ENCODE measurements at places on chromosomes 16 and 17.

- DNase-seq = no peak
Observed at GRCh38 chr17:63688396-63689020, 11.4 kb downstream of the LIMD2 start.

DNA sequence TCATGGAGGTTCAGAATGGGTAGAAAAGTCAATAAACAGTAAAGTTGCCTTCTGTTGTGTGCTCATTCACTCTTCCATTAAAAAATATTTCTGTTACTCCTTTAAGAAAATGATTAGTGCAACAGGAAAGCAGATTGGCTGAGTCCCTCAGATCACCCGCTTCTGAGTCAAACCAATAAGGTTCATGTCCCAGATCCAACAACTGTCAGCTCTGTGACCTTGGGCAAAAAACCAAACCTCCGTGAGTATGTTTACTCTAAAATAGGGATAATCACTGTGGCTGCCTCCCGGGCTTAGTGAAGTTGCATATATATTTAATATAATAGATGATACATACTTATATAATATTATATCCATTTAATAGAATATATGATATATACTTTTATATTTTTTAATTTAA lies 698.5 kb upstream of the RBFOX1 start:
- no peak for DNase-seq

DNA sequence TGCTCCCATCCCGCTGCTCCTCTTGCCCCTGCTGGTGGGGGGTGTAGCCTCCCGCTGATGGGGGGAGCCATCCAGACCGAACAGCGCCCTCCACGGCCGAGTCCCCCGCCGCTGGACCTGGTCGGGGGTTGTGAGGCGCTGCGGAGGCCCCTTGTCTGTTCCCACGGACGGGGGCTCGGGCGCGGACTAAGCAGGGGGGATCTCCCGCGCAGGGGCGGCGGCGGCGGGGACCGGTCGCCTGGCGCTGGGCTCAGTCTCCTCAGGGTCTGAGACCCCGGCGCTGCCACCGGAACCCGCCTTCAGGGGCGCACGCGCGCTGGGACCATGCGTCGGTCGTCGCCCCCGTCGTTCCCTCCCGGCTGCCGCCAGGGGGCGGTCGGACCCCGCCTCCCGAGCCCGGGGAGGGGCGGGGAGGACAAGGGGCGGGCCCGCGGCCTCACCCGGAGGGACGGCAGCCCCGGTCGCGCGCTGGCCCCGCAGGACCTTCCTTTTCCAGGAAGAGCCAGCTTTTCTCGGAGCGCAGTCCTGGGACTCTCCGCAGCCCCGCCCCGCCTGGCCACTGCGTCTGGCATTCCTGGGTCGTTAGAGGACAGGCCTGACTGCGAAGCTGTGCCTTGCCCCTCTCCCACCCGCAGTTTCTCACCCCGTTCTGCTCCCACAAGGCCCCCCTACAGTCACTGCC lies 6.3 kb upstream of the IL32 start:
- peak; percentile 62 for DNase-seq

DNA sequence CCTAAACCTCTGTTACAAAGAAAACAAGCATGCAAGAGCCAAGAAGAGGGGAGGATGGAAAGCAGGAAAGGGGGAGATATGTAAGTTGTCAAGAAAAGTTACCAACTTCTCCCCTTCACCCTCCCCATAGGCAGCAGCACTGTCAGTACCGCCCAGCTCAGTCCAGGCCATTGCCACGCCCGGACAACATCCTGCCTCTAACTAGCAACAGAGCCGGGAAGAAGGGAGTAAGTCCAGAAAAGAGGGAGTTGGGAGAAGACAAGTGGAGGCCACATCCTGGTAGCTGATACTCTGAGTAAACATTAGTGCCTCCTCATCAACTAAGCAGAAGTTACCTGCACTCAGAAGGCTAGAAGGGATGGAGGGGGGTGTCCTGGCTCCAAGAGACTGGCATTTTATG lies 113.6 kb downstream of the SMG6 start:
- DNase-seq = no peak

DNA sequence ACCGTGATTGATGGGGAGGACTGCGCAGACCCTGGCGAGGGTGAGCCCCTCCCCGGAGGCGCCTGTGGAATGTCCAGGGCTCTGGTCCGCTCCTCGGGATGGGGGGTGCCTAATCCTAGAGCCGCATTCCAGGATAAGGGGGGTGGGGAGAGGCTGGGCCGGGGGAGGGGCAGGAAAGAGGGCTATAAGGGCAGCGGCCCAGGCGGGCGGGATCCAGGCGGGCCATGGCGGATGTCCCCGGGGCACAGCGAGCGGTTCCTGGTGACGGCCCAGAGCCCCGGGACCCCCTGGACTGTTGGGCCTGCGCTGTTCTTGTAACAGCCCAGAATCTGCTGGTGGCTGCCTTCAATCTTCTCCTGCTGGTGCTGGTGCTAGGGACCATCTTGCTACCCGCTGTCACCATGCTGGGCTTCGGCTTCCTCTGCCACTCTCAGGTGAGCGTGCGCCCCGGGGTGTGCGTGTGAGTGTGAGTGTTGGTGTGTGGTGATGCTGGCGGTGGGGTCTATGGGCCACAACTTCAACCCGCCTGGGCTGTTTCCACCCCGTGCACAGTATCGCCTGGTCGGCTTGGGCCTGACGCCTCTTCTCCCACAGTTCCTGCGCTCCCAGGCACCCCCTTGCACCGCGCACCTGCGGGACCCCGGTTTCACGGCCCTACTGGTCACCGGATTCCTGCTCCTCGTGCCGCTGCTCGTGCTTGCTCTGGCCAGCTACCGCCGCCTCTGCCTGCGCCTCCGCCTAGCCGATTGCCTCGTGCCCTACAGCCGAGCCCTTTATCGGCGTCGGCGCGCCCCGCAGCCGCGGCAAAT lies at the start of gene TMEM88:
TMEM88 (plus strand) TSS at position 216 of the 809 bp plus-strand sequence; CDS start at position 225, 9 bp downstream.
- no peak for DNase-seq

DNA sequence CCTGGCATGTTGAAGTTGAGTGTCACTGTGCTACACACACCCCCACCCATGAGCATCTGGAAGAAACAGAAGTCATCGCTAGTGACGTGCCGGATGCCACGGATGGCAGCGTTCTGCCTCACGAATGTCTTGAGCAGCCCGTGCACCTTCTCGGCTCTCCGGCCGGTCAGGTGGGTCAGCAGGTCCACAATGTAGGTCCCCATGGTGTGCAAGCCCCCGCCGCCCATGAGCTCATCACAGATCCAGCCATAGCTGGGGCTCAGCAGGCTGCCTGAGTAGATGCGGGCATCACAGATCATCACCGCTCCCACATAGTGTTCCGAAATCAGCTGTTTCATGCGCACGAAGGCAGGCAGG lies 8.9 kb downstream of the C16orf86 start:
- no peak for DNase-seq

- peak; percentile 80 for DNase-seq
Observed at GRCh38 chr17:57365420-57365819, 109.1 kb downstream of the MSI2 start.

GRCh38 chr16:81437865-81438264 lies 6.7 kb upstream of the CMIP start:
- no peak for DNase-seq

- peak; percentile 31 for DNase-seq
Observed at GRCh38 chr17:77842528-77843147, 115.9 kb upstream of the TNRC6C start.

DNA sequence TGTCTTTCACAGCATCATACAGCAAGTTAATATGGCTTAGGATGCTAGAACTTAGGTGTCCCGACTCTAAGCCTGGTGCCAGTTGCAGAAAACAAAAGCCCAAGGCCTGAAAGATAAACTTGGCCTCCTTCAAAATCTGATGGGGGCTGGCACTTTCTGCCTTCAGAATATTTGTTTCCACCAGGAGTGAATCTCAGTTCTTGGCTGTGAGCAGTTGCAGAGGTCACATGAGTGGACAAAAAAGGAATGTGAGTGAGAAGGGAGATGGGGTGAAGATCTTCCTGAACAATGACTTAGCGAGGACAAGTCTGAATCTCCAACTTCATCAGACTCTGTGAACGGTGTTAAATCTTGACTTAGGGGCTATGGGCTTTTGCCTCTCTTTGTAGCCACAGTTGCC lies 46.6 kb downstream of the HOXB1 start:
- DNase-seq = peak; percentile 66

- DNase-seq = peak; percentile 59
Observed at GRCh38 chr16:66619534-66620428, 15.3 kb downstream of the CMTM3 start.

GRCh38 chr16:55976815-55977214 lies 101.6 kb upstream of the CES5A start:
- no peak for DNase-seq

GRCh38 chr17:17191961-17192381 lies 14.2 kb downstream of the PLD6 start:
- no peak for DNase-seq

GRCh38 chr17:10072556-10073425 lies 125.6 kb downstream of the GAS7 start:
- no peak for DNase-seq

DNA sequence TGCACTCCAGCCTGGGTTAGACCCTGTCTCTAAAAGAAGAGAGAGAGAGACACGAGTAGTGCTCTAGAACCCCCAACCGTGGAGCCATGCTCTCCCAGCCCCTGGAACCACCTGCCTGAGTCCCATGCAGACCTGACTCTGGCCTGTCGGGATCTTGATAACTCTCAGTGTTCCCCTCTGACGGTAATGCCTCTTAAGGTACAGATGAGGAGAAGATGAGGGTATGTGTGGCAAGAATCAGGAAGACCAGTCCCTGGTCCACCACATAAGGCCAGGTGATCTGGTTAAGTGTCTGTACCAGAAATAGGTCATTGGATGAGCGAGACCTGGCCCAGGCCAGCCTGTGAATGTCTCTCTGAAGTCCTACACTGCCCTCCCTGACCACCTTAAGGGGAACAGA lies 18.4 kb downstream of the OSBPL7 start:
- DNase-seq = no peak

DNA sequence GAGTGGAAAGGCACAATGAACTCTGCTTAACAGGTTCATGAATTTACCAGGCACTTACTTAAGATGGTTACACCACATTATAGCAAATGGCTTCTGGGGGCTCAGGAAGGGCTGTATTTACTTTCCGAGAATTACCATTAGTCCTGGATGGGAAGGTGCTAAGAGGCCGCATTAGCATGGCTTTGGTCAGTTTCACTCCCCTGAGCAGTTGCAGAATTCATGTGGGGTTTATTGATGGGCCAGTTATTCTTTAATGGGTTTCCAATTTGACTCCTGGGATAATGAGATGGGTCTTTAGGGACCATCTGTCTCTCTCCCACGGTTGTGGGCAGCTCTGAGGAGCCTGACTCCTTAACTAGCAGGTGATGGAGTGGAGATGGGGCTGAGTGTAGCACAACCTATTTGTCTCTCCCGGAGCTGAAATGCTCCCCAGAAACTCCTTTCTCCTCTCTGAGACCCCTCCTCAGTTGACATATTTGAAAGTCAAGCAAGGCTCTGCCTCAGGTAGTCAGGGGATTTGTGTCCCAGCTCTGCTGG lies 652.5 kb downstream of the HS3ST4 start:
- no peak for DNase-seq

GRCh38 chr17:56902348-56902747 lies 11.5 kb downstream of the TRIM25 start:
- peak; percentile 91 for DNase-seq

- no peak for DNase-seq
Observed at GRCh38 chr16:2986623-2987188, 6.5 kb upstream of the PKMYT1 start.

- peak; percentile 27 for DNase-seq
Observed at GRCh38 chr17:3893003-3893719, at the start of gene CAMKK1. Gene CAMKK1 (minus strand): TSS chr17:3893053. CDS start chr17:3885687, 7,366 bp downstream.

- DNase-seq = no peak
Observed at GRCh38 chr16:27495191-27495590, 54.5 kb downstream of the GTF3C1 start.

DNA sequence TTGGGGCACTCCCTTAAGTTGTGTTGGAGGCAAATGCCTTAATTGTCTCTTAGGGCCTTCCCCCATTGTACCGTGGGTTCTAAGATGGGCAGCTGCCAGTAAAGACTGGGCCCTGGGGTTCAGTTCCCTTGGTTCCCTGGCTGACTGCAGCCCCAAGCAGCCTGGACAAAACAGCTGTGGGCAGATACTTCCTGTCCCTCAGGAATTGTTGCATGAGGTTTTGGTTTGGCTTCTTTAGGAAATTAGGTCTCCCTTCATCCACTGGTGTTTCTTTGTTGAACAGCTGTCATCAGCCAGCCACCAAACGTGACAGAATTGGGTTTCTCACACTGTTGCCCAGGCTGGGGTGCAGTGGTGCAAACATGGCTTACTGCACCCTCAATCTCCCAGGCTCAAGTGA lies 42.0 kb upstream of the ETV4 start:
- DNase-seq = no peak

- DNase-seq = peak; percentile 82
Observed at GRCh38 chr17:64496786-64497564, at the start of gene POLG2. Gene POLG2 (minus strand): TSS chr17:64497054. CDS start chr17:64496968, 86 bp downstream.

DNA sequence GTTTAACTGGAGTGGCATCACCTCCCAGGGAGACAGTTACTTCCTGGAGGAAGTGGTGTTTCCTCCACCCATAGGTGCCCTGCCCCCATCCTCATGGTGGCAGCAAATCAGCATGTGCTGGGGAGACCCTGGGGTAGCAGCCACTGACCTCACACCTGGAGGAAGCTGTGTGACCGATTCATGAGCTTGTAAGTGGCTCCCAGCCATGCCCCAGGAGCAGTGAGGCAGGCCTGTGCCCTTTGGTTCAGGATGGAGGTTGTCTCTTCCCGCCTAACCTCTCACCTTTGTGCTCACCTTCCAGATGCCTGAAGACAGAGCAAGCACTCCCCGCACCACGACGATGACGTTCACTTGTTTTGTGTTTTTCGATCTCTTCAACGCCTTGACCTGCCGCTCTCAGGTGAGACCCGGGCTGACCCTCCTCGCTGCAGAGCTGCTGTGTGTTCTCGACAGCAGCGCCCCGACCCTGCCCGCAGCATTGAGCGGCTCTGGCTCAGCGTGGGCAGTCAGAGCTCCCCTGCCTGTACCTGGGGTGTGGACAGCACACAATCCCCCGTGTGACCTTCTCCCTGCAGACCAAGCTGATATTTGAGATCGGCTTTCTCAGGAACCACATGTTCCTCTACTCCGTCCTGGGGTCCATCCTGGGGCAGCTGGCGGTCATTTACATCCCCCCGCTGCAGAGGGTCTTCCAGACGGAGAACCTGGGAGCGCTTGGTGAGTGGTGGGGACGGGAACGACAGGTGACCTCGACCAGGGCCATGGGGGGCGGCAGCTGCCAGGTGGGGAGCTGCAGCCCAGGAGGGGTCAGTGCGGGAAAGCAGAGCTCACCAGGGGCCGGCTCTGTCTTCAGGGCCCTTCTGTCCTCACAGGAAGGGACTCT lies 42.8 kb downstream of the MEAK7 start:
- DNase-seq = no peak

GRCh38 chr17:229709-230394 lies 48.4 kb upstream of the DOC2B start:
- DNase-seq = no peak

GRCh38 chr16:26709175-26709574 lies 357.6 kb upstream of the C16orf82 start:
- DNase-seq = no peak

GRCh38 chr17:56700919-56701420 lies 107.5 kb downstream of the NOG start:
- no peak for DNase-seq

Measured in renal cortical epithelial cell (primary cell).